ENCODE measurements at places on chromosomes 7 and 10.

GRCh38 chr10:49164559-49165188, 23.5 kb downstream of the TMEM273 start:
- DNase-seq, result no peak

- no peak for DNase-seq
Observed at GRCh38 chr7:116230191-116231005, 20.1 kb downstream of the TES start.

- no peak for DNase-seq
Observed at GRCh38 chr7:106599343-106599698, 61.6 kb downstream of the CCDC71L start.

DNA sequence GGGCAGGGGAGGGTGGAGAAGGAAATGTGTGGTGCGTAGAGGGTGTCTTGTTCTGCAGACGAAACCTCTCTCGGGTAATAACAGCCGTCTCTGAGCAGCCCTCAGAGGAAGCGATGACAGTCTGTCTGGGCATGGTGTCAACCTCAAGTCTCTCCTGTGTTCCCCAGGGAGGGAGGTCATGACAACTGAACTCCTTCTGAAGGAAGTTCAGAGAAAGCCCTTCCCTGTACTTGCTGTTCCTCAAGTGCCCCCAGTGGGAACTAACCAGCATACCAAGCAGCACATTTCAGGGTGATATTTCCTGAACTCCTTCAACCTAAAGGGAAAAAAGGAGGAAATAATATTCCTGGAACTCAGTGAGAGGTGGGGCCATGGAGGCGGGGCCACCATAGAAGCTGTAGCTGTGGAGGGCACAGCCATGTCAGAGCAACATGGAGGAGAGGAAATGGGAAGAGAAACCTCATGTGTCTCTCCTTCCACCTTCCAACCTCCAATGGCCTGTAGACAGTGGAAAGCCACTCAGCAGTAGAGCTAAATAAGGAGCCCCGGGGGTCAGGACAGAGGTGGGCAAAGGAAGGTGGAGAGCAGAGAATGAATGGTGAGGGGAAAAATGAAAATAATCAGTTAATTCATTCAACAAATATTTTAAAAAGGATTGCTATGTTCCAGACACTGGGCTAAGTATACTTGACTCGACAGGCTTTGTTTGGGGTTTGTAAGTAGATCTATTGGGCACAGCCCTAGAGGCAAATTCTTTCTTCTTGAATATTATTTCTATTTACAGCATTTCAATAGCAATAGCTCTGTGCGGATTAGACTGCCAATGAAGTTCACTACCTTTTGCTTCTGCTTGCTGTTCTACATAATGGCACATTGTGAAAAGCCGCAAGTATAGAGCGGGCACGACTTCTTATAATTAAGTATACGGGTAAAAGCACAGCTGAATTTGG, 61.0 kb upstream of the AOAH start:
- DNase-seq, result no peak

DNA sequence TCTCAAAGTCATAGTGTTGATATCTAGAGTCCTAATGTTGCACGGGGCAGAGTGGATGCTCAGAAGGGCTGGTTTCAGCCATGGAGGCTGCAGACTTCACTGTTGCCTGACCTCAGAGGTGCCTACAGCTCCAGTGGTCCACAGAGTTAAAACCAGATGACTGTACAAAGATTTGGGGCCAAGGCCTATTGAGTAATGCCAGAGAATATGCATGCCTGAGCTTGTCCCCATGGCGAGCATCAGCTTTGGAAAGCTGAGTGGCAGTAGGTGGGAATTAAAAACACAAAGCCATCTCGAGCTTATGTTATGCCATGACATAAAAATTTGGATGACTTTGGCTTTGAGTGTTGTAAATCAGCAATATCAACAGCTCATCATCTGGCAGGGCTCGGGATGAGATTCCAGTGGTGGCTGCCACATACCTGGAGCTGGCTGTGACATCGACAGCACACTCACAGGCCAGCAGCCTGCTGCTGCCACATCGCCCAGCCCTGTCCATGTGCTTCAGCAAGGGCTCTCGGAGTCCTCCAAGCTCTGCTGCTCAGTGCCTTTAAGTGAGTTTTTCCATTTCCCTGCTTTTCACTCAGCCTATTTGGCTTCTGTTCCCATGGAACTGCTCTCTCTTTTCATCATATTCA, 379.6 kb downstream of the TNS3 start:
- DNase-seq, result no peak
